Activated CD4-positive, CD25-positive, alpha-beta regulatory T cell treated with anti-CD3 and anti-CD28 coated beads, Interleukin-2, amount 50 U/mL, for 24 hours (primary cell): ENCODE measurements at places on chromosomes 2 and 18.

DNA sequence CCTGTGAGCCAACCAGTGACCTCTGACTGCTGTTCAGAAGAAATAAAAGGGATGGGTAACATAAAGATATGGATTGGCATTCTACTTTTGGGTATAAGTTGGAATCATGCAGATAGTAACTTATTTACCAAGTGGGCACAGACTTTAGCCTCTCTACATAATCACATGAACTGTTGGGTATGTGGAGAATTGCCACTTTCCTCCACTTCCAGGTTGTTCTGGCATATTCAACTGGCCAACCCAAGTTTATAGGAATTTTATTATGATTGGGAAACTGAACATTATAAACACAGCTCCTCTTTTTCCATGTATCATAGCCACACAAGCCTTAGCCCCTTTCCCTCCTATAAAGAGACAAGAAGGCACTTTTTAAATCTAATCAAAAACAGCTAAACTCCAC lies 179.3 kb downstream of the RNF152 start:
- no peak for ATAC-seq

- ATAC-seq: no peak
Observed at GRCh38 chr2:240913810-240914644, 7.9 kb downstream of the CROCC2 start.

DNA sequence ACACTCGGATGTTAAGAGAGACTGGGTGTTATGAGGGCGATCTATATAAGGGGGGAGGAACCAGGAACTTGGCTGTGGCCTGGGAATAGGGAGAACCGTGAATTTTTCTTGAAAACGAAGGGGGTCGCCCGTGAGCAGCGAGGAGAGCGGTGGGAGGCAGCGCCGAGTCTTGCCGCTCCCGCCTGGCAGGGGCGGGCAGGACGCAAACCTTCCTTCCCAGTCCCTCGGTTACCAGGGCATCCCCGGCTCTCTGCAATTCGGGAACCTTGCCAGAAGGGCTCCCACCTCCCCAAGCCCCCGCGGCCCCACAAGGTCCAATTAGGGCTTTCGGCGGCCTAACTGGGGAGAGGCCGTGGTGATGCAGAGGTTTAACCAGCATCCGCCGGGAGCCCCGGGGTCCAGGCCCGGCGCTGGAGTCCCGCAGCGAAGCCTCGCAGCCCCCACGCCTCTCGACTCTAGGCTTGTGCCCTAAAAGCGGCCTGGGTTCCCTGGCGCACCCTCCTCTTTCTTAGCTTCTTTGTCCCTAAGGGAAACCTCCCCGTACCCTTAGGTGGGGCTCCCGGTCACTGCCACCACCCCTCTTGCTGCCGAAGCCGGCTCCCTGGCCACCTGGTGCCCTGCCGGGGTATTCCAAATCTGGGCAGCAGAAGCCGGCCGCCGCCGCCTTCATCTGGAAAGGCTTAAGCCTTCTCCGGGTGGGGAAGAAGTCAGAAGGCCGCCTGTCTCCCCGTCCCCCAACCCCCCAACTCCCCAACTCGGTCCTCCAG lies 680 bp upstream of the FHOD3 start:
- no peak for ATAC-seq

DNA sequence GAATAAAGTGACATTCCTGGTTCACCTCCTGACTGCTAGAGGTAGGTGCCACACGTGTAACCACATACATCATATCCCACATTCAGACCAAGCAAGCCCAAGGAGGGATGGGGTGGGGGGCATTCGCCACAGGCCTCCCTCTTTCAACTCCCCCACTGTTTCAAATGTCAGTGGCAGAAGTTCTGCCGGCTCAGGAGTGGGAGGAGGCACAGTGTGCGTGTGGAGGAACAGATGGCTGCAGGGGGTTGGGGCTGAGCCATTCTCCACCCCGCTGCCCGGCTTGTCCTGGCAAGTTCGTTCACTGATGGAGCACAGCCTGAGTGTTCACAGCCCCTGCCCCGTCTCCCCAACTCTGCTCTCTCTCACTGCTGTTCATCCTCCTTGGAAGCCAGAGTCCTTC lies 75.4 kb upstream of the TANC1 start:
- ATAC-seq: no peak

DNA sequence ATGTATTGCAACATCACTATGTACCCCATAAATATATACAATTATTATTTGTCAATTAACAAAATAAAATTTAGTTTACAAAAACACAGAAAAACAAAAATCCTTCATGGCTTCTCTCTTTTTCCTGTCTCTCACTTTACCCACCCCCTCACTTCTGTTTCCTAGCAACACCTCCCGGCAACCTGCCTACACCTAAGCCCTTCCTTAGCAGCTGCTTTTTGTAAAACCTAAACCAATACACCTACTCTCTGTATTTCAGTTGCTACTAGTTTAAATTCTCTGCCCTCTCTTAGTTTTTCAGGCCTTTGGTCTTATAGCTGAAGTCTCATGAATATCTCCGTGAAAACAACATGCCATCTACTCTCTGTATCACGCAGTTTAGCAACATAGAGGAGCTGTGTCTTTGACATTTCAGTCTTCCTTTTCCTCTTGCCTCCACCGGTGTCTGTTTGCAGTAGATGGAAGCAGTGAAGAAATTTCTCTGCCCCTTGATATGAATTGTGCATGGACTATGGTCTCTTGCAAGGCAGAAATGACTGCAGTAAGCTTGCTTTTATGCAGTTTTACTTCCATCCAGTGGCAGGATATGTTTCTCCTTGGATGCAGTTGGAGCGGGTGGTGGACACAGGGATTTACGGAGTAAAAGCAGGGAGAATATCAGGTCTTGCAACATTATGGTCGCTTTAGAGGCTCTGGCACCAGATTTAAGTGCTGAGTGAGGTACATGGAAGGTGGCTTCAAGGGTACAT lies 42.0 kb upstream of the ZDBF2 start:
- no peak for ATAC-seq

DNA sequence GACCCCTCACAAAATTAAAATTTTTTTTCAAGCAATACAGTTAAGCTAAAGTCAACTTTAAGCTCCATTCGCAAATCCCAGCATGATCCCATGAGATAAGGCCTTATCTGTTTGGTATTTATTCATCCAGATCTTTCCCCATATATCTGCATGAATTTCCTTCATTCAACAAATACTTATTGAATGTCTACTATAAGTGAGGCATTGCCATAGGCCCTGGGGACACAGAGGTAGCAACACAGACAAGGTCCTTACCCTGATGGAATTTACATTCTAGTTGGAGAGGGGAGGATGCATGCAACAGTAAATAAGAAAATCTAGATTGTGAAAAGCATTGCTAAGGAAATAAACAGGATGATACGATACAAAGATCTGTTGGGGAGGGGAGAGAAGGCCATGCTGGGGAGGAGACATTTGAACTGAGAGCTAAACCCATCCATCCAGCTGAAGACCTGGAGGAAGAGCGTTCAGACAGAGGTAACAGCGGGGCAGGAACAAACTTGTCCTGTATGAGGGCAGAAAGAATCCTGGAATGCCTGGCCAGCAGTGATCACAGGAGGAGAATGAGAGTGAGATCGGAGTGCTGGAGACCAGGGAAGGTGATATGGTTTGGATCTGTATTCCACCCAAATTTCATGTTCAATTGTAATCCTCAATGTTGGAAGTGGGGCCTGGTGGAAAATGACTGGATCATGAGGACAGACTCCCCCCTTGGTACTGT lies 71.6 kb downstream of the SDC1 start:
- no peak for ATAC-seq

DNA sequence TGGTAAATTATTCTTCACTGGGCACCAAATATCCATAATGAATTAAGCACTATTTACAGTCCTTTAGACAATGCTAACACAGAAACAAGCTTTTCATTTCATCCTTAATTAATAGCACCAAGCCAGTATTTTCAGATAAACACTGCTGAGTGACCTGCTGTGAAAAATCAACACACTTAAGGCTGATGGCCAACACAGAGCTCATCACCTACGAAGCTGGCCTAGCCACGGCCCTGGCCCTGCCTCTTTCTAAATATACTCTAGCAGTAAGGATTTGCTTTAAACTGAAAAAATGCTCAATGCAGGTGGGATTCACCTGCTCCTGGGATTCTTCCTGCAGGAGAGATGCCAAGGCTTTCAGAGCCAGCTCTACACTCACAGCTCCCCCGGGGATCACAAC lies 18.4 kb downstream of the CYB5A start:
- no peak for ATAC-seq

- no peak for ATAC-seq
Observed at GRCh38 chr2:236417150-236417549, 152.5 kb upstream of the ACKR3 start.

DNA sequence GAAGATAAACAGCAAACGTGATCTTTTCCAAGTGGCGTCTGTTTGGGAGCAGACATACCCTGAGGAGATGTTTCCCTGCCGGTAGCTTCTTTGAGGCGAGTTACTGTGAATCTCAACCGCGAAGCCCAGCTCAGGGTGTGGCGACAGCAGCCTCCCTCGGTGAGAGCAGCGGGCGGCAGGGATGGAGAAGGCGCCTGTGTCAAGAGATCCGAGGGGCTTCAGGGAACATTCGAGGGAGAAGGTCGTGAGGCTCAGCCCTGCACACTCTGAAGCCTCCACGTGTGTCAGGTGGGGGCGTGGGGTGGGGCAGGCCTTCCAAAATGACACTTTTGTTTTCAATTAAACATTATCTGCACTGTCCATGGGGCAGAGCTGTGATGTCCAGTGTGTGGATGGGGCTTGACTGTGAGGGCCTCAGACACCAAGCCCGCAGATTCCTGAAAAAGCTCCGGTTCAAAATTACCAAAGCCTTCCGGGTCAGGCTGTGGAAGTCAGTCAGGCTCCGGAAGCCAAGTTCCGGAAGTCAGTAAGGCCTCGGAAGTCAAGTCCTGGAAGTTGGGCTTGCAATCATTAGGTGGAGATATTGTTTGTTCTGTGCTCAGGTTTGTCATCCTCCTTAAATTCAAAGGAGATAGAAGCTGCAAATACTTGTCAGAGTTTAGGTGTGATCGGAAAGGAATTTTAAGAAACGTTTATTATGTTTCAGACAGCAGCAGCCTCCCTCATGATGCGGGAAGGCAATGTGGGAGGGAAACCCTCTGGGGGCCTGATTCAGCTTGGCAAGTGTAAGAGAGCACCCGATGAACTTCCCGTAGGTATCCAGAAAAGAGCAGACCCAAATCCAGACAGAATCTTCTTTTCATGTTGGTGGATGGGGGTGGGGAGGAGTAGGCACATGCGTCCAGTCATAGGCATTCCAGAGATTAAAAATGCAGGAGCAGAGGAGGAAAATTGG lies 20.7 kb downstream of the SMIM21 start:
- no peak for ATAC-seq

DNA sequence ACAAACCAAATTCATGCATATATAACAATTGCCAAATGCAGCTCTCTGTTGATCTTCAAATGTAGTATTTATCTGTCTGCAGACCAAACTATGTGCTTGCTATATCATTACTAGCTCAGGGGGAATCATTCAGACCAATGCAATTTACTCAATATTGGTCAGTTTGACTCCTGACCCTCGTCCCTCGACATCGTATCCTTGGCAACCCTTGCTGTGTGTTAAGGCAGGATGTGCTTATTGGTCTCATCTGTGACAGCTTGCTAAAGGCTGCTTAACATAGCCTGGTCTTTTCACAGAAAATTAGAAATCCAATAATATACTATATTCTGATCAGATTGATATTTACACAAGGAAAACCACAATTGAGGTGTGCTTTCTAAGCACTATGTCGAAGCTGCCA lies 747.1 kb downstream of the GALR1 start:
- no peak for ATAC-seq

GRCh38 chr2:205975082-205975949 lies 110.7 kb downstream of the INO80D start:
- no peak for ATAC-seq

GRCh38 chr18:62713651-62714247 lies 1.6 kb upstream of the PHLPP1 start:
- no peak for ATAC-seq

DNA sequence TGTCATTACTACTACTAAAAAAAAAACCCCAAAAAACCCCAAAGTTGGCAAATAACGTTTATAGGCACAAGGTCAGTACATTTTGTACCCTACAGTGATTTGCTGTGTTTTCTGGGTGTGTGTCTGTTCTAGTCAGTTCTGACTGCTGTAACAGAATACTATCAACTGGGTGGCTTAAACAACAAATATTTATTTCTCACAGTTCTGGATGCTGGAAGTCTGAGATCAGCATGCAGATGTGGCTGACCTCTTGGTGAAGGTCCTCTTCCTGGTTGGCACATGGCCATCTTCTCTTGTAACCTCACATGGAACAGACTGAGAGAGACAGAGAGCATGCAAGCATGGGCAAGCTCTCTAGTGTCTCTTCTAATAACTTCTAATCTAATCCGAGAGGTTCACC lies 103.1 kb downstream of the CERS6 start:
- no peak for ATAC-seq

DNA sequence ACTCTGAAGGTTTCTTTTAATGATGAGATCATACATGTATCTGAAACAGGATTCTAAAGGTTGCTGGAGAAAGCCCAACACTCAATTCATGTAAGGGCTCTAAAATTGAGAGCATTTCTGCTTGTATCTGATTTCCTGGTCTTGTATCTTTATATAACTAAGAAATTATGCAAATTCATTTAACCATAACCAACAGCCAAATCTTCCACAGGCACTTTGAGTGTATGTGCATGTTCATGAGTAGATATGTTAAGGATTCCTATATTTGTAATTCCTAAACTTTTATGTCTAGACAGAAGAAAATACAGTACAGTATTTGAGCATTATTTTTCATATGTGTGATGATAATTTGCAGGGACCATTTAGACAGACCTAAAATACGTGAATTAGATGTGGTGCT lies 20.4 kb upstream of the PELI1 start:
- no peak for ATAC-seq

- ATAC-seq: peak; percentile 36
Observed at GRCh38 chr2:105856581-105856980, 111.9 kb downstream of the NCK2 start.

DNA sequence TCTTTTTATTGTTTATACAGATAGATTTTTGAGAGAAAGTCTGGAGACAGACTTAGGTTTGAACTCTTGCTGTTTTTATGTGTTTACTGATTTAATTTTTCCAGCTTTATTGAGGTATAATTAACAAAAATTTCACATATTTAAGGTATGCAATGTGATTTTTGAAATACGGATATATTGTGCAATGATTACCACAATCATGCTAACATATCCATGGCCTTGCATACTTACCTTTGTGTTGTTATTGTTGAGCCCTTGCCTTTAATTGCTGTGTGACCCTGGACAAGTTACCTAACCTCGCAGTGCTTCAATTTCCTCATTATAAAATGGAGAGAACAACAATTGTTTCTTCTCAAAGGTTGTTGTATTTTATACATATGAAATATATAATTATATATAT lies 13.9 kb upstream of the RBMS1 start:
- no peak for ATAC-seq

DNA sequence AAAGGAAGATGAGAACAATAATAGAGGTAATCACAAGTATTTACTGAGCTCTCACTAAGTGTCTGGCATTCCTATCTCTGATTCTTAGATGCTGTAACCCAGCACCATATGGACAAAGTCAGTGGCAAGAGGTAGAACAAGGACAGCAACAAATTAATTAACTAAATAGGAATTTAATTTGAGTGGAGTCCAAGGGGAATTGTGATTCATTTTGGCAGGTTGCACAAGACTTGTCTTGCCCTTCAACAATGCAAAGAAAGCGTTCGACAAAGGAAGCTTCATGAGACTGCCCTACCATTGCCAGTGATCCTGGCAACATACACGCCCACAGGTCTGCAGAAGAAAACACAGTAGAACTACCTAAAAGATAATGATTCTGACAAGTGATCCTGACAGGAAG lies 221.6 kb downstream of the RBM43 start:
- no peak for ATAC-seq
